ENCODE measurements at places on chromosomes 12 and 14. TPM values are rescaled to one million over a fixed set of nuclear protein-coding genes. Genes with fewer than 3 reads are reported as not detected.

NPFF gene
- not detected for total RNA-seq

HOXC9 gene
- total RNA-seq = 7.6 TPM

SMIM41 gene
- not detected for total RNA-seq

GPR135 gene
- 1.3 TPM for total RNA-seq

GYS2 gene
- not detected for total RNA-seq

AKAP3 gene
- total RNA-seq = not detected

OS9 gene
- total RNA-seq = 112 TPM

C12orf50 gene
- total RNA-seq = not detected

KRT7 gene
- 4,352 TPM for total RNA-seq

KRT2 gene
- not detected for total RNA-seq

LTBR gene
- total RNA-seq = 195 TPM

MYF5 gene
- total RNA-seq = not detected

RBP5 gene
- total RNA-seq = not detected

TSPAN8 gene
- total RNA-seq = not detected

PLXNC1 gene
- 0.07 TPM for total RNA-seq

RD3L gene
- not detected for total RNA-seq

MGP gene
- total RNA-seq = not detected

CISTR gene
- total RNA-seq = not detected

PTPN21 gene
- 9.7 TPM for total RNA-seq

EP400 gene
- total RNA-seq = 27.2 TPM

SLC17A8 gene
- not detected for total RNA-seq

SMCO3 gene
- not detected for total RNA-seq

APOF gene
- total RNA-seq = not detected

CLMN gene
- total RNA-seq = 5.4 TPM

MGAT4C gene
- 0.08 TPM for total RNA-seq

OR4E2 gene
- not detected for total RNA-seq

RNASE7 gene
- not detected for total RNA-seq

PRR4 gene
- total RNA-seq = 3.1 TPM

HOXC4 gene
- 4.3 TPM for total RNA-seq

HCFC2 gene
- total RNA-seq = 3.6 TPM

PTPRR gene
- 0.27 TPM for total RNA-seq

GOLT1B gene
- 81.7 TPM for total RNA-seq

FAM181A gene
- total RNA-seq = not detected

CCDC38 gene
- 0.09 TPM for total RNA-seq

C12orf54 gene
- not detected for total RNA-seq

CATSPERB gene
- not detected for total RNA-seq
